ENCODE measurements at places on chromosomes 2 and 18. TPM values are rescaled to one million over a fixed set of nuclear protein-coding genes. Genes with fewer than 3 reads are reported as not detected.

DNA sequence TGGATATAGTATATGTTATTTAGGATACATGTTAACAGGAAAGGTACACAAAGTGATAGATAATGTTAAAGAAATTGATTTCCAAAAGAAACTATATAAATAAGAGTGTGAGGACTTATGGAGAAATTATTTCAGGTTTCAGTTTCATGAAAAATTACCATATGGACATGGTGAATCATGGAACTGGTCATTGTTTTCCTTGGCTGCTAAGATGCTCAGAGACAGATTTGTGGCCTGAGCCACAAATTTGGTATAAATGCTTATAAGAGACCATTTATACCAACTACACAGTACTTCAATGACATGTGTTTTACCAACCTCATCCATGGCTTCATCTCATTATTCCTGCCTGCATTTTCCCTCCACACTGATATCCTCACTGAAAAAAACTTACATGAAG lies 188.1 kb downstream of the FMNL2 start:
- no peak for DNase-seq

DNA sequence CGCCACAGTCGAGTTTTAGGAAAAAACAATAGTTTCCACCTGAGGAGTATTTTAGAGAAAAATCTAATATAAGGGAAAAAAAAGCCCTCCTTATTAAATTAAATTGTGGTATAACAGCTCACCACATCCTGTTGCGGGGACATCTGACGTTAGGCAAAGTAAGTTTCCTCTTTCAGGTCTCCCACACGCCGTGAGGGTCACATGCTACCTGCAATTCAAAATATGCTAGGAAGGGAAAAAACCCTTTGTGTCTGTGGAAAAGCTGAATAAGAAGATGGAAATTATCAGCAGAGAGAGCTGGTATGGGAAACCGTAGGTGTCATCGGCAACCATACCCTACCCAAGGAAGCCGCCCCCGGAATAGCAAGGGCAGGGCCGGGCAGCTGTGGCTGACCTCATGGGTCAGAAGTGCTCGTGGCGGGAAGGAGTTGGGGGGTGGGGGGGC lies 128.0 kb downstream of the NFATC1 start:
- DNase-seq: no peak

DNA sequence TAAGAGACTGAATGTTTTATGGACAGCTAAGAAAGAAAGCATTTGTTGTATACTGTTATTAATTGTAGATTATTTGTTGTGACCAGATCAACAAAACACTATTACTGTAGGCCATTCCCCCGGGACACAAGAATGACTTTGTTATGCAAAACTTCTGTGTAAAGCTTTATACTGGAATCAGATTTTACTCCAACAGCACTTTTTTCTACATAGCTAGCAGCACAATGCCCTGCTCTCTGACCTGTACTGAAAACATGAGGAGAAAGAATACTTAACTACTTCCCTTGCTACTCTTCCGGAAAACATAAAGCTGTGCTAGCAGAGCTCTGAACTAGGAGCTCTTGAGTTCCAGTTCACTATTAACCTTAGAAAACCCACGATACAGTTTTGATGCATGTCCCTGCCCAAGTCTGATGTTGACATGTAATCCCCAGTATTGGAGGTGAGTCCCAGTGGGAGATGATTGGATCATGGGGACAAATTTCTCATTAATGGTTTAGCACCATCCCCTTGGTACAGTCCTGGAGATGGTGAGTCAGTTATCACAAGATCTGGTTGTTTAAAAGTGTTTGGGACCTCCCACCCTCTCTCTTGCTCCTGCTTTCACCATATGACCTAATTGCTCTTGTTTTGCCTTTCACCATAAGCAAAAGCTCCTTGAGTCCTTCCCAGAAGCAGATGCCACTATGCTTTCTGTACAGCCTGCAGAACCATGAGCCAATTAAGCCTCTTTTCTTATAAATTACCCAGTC lies 601.1 kb upstream of the PIK3C3 start:
- no peak for DNase-seq

- DNase-seq: no peak
Observed at GRCh38 chr2:24579053-24579803, 88.2 kb downstream of the NCOA1 start.

DNA sequence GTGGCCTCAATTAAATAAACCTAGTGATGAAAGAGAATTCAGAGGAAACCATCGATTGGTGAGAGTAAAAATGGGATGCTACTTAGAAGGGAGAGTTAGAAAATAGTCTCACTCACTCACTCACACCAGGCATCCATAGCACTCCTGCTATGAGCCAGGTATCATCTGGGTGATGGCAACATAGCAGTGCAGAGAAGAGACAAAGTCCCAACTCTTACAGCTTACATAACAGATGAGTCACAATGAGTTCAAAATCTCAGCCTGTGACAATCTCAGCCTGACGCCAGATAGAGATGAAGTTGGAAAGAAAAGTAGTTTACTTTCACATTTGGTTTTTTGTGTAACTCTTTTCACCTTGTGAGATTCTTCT lies 55.4 kb upstream of the THOC1 start:
- no peak for DNase-seq

- DNase-seq: no peak
Observed at GRCh38 chr2:240051697-240052096, 1.6 kb downstream of the OR6B3 start.

- DNase-seq: peak; percentile 45
Observed at GRCh38 chr2:217854684-217855420, 147.9 kb downstream of the TNS1 start.

GRCh38 chr18:27008575-27008974 lies 143.1 kb upstream of the AQP4 start:
- DNase-seq: no peak

GRCh38 chr2:160736148-160737028 lies 242.8 kb upstream of the RBMS1 start:
- DNase-seq: no peak

- DNase-seq: no peak
Observed at GRCh38 chr18:12336171-12336613, 28.2 kb downstream of the TUBB6 start.

GRCh38 chr2:215498431-215498830 lies 62.6 kb upstream of the FN1 start:
- DNase-seq: no peak

GRCh38 chr2:168149150-168149974 lies 98.0 kb downstream of the STK39 start:
- no peak for DNase-seq

- DNase-seq: no peak
Observed at GRCh38 chr2:216343221-216343980, 28.9 kb downstream of the MARCHF4 start.

DNA sequence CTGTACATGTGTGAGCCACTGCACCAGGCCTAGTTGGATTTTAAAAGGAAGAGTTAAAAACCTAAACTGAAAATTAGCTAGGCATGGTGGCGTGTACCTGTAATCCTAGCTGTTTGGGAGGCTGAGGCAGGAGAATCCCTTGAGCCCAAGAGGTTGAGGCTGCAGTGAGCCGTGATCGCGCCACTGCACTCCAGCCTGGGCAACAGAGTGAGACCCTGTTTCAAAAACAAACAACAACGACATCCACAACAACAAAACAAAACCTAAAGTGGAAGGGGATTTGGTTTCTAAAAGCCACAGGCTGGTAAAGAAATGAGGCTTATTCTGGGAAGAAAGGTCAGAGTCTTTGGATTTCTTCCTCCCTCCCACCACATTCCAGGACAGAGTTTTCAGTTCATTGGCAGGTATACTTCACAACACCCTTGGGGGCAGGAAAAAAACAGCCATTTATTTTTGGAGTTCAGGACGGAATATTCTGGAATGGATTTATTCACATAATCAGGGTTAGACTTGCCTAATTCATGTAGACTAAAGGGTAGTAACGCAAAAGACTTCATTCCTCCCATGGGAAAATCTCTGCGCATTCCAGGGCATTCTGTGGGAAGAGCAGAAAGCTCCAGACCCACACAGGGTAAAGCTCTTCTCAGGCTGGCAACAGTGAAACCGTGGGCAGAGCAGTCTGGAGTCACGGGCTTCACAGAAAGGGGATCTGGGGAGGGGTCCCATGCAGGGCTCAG lies 34.9 kb downstream of the TEX44 start:
- DNase-seq: no peak

DNA sequence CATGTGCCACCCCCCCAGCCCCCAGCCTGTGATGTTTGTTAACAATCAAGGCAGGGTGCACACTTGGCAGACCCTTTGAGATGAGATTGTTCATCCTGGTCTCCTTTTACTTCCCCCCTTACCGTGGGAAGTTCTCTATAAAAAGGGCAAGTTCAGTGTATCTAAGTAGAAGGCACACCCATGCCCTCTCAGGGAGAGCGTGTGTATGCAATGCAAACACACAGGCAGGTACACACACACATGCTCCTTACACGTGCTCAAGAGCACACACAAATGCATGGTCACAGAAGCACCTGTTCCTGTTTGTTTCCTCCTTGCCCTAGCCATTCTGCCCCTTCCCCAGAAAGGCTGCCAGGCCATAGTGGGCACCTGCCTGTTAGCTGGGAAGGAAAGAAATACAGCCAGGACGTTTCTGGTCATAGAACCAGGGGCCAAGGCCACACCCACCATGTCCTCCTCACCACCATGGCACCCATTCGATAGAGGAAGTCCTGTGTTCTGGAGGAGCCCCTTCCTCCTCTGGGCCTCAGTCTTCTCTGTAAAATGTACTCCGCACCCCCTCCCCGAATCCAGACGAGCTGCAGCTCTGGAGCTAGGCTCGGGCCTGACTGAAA lies 3.1 kb downstream of the ATOH8 start:
- no peak for DNase-seq

- no peak for DNase-seq
Observed at GRCh38 chr2:55936351-55936750, 12.8 kb upstream of the EFEMP1 start.

- no peak for DNase-seq
Observed at GRCh38 chr2:232772531-232772930, 3.8 kb downstream of the KCNJ13 start.

- no peak for DNase-seq
Observed at GRCh38 chr2:207332480-207333212, 166.9 kb upstream of the KLF7 start.

DNA sequence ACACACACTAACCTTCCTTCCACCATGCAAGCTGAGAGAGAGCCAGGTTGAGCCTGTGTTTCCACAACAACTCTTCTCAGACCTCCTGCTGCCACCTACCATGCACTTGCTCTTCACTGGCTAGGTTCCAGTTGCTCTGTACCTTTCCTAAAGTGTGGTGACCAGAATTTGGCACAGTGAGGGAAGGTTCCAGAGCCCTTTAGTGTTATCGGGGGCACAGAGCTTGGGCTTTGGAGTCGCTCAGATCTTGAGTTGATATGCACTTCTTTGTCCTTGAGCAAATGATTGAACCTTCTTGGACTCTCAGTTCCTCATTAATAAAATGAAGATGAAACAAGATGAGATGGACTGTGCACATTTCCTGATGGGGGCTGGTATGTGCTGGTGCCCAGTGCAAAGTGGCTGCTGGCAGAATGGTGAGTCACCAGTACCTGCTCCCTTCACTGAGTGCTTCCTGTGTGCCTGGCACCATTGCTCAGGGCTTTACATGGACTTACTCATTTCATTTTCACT lies 47.1 kb downstream of the NEDD4L start:
- no peak for DNase-seq

DNA sequence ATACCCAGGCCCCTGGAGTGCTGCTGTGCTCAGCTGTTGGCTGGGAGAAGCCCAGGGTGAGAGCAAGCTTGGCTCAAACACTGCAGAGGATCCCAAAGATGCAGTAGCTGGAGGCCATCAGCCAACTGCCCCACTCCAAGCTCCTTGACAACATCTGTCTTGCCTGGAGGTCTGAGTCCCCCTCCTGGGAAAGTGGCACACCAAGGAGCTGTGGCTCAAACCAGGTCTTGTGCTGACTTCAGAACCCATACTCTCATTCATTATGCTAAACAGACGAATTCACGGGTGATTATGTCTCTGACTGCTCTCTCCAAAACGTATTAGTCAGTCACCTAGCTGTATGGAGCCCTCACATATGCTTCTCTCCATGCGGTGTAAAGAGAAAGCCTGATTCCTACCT lies 206.1 kb downstream of the TTC32 start:
- DNase-seq: no peak

DNA sequence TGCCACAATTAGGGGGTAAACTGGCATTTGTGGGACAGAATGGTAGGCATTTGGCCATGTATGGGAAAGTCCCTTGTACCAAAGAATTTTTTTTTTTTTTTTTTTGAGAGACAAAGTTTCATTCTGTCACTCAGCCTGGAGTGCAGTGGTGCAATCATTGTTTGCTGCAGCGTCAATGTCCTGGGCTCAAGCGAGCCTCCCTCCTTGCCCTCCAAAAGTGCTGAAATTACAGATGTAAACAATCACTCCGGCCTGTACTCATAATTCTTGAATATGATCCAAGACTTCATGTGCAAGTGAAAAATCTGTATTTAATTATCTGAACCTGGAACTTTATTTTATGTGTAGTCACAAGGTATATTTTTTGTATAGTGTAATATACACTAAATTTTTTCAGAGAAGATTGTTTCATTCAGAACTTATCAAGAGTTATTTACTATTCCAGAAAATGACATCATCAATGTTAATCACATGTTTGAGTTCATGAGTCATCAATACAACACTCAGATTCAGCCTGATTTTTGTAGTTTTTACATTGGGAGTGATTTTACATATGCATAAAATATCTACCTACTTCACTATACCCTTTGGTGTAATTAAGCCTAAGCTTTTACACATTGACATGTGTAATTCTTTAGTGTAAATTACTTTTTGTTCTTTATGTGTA lies 138.7 kb upstream of the L3MBTL4 start:
- DNase-seq: no peak

DNA sequence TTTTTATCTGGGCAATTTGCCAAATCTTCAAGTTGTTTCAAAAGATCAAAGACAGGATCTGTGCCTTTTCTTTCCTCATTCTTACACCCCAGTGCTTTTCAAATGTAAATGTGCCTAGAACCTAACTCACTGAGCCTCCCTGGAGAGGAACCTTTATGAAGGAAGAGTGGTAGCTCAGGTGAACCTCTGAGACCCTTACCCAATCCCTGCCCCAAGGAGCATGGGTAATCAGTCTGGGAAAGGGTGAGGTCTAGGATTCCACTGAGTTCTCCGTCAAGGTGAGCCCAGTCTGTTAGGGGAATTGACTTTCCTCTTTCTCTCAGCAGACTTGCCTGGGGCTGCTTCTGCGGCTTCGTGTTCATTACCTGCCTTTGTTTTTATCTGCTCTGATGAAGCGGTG lies 88.1 kb upstream of the MAP4K4 start:
- no peak for DNase-seq

- DNase-seq: peak; percentile 90
Observed at GRCh38 chr2:95345563-95346230, 48.5 kb downstream of the KCNIP3 start.

GRCh38 chr2:240918258-240919091 lies 12.3 kb downstream of the CROCC2 start:
- peak; percentile 4 for DNase-seq

DNA sequence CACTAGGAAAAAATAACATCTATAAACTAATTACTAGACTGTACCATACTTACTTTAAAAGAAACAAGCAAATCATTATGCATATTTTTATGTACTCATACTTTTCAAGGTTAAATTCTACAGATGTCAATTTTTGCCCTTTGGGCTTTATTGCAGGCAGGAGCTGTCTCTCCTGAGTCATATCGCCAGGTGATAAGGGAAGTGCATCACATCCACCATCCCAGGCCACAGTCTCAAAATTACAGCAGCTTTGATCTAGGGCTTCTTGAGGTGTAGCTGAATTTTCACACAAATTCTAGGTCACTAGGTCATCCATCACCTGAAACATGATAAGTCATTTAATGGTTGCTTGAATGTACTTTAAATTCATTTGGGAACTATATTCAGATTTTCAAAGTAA lies 38.4 kb upstream of the FRZB start:
- no peak for DNase-seq

Gene GPBAR1
- total RNA-seq: 0.25 TPM

Gene ANKRD36C
- total RNA-seq: 2.8 TPM

Gene GAL3ST2
- total RNA-seq: 0.16 TPM

Gene PTH2R
- total RNA-seq: not detected

Gene RPE
- total RNA-seq: 15.3 TPM

Data from psoas muscle (tissue), 8 donors.